Coronary artery (tissue), 2 donors: ENCODE measurements at places on chromosomes 6 and 20.

DNA sequence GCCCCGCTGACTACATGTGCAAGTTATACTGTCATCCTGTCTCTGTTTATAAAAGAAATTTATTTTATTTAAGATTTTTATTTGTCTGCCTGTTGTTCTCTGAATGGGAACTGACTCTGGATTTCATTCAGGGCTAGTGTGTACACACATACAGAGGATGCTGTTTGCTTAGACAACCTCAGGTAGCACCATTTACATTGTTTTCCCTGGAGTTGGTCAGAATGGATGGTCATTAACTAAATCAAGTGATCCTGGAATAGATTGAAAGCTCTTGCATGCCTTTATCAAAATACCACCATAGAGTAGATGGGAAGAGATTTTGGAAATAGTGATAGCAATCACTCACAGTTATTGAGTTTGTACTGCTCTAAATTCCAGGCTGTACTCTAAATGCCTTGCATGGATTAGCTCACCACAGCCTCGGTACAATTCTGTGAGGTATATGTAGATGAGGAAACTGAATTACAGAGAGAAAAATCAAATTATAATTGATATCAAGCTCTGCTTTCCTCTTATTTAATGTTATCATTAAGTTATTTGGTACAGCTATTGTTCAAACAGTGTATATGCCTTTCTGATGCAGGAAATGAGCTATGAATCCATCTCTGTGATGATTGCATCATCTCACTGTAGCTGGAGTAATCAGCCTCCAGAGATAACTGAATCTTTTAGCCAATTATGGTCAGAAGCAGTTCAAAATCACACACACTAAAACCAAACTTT, 51.9 kb downstream of the RNF217 start:
- DNase-seq = no peak

- DNase-seq = no peak
Observed at GRCh38 chr6:82584194-82584695, 220.6 kb downstream of the TPBG start.

- DNase-seq = no peak
Observed at GRCh38 chr20:60589623-60590022, 631.4 kb downstream of the CDH26 start.

GRCh38 chr6:13278991-13279390, 49.3 kb downstream of the TBC1D7 start:
- no peak for DNase-seq

- no peak for DNase-seq
Observed at GRCh38 chr6:129073691-129074395, 190.9 kb downstream of the LAMA2 start.

GRCh38 chr6:116531675-116532570, 13.6 kb downstream of the TRAPPC3L start:
- DNase-seq = no peak

DNA sequence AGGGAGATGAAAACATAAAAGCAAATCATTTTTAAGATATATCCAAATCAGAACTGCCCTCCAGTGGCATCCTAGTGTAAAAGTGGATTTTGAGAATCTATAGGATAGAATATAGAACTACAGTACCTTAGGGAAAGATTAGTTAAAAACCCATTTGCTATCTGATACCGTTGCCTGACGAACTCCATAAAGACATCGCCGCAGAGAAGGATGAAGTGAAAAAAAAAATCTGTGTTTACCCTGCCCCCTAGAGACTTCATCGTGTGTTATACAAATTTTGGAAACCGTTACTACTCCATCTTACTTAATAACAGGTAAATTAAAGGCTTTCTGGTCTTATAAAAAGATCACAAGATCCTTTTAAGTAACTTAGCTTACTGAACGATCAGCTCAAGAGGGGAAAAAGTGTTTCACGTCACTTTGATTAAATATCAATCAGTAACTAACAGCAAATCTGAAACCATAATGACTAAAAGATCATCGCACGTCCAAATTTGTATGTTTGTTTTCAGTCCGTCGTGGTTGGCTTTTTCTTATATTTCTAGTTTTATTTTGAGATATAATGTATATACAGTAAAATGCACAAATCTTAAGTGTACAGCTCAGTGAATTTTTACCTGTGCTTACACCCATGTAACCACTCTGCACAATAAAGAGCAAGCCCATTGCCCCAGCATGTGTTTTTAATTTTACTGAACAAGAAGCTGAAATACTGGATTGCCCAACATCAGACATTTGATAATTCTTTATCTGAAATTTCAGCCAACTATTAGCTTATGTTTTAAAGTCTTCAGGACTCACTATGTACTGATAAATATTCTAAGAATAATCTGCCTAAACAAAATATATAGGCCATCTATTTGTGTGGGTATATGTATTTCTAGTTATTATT, 881 bp upstream of the MCM3 start:
- no peak for DNase-seq

- DNase-seq = no peak
Observed at GRCh38 chr20:17797161-17797560, 97.4 kb downstream of the BANF2 start.

DNA sequence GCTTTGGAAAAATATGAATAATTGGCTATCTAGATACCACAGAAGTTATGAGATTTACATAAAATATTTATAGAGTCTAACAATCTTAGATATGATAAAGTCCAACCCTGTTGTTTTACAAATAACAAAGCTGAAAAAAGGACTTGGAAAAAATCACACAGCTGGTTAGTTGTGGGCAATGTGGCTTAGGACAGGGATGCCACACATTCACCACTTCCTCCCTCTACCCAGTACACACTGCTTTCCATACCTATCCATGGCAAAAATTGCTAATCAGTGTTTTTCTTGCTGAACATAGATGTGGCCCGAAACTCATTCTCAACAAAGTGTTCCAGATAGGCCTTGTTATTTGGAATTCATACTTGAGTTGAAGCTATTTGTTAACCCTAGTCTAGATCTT, 147.3 kb upstream of the BMP5 start:
- DNase-seq = no peak

- no peak for DNase-seq
Observed at GRCh38 chr6:152146385-152146784, 338.9 kb downstream of the ESR1 start.
